ENCODE measurements at places on chromosomes 2 and 18. TPM values are rescaled to one million over a fixed set of nuclear protein-coding genes. Genes with fewer than 3 reads are reported as not detected.

RNF125 gene
- total RNA-seq, result 1.4 TPM

GPR45 gene
- not detected for total RNA-seq

LTBP1 gene
- total RNA-seq, result 4.3 TPM

MGAT4A gene
- total RNA-seq, result 5.1 TPM

HS6ST1 gene
- 14.0 TPM for total RNA-seq

LHCGR gene
- total RNA-seq, result under 0.01 TPM

MC4R gene
- total RNA-seq, result 0.77 TPM

CLEC4F gene
- total RNA-seq, result 0.36 TPM

HYCC2 gene
- total RNA-seq, result 10.7 TPM

ZNF397 gene
- total RNA-seq, result 5.7 TPM

ALPI gene
- not detected for total RNA-seq

SETBP1 gene
- 2.2 TPM for total RNA-seq

TMEM18 gene
- total RNA-seq, result 7.2 TPM

TNS1 gene
- 15.1 TPM for total RNA-seq

SNED1 gene
- 2.2 TPM for total RNA-seq

CCT4 gene
- 227 TPM for total RNA-seq

TEX44 gene
- not detected for total RNA-seq

FLACC1 gene
- total RNA-seq, result 2.0 TPM

FER1L5 gene
- under 0.01 TPM for total RNA-seq

BOD1L2 gene
- not detected for total RNA-seq

OBSL1 gene
- total RNA-seq, result 72.3 TPM

BAZ2B gene
- total RNA-seq, result 89.4 TPM

AFF3 gene
- 10.2 TPM for total RNA-seq

TDRD15 gene
- total RNA-seq, result not detected

SERPINB4 gene
- not detected for total RNA-seq

WNT6 gene
- 0.36 TPM for total RNA-seq

GPR155 gene
- 30.3 TPM for total RNA-seq

PDE1A gene
- under 0.01 TPM for total RNA-seq

LRP2 gene
- 0.36 TPM for total RNA-seq

ZNF532 gene
- total RNA-seq, result 14.1 TPM

VWA3B gene
- not detected for total RNA-seq

CTLA4 gene
- total RNA-seq, result 11.0 TPM

CPO gene
- 0.34 TPM for total RNA-seq

KCNJ3 gene
- total RNA-seq, result not detected

NEB gene
- 2.3 TPM for total RNA-seq

MRPS9 gene
- 14.5 TPM for total RNA-seq

RPIA gene
- total RNA-seq, result 11.0 TPM

SERPINB13 gene
- total RNA-seq, result not detected

CHMP1B gene
- total RNA-seq, result 141 TPM

DIPK1C gene
- 12.0 TPM for total RNA-seq

PRKAG3 gene
- total RNA-seq, result not detected

HNRNPA3 gene
- 47.6 TPM for total RNA-seq

PLEKHA3 gene
- total RNA-seq, result 8.7 TPM

NEU4 gene
- total RNA-seq, result not detected

LBX2 gene
- total RNA-seq, result 4.1 TPM

Measured in melanocyte of skin (primary cell).